ENCODE measurements at places on chromosomes 6 and 20.

DNA sequence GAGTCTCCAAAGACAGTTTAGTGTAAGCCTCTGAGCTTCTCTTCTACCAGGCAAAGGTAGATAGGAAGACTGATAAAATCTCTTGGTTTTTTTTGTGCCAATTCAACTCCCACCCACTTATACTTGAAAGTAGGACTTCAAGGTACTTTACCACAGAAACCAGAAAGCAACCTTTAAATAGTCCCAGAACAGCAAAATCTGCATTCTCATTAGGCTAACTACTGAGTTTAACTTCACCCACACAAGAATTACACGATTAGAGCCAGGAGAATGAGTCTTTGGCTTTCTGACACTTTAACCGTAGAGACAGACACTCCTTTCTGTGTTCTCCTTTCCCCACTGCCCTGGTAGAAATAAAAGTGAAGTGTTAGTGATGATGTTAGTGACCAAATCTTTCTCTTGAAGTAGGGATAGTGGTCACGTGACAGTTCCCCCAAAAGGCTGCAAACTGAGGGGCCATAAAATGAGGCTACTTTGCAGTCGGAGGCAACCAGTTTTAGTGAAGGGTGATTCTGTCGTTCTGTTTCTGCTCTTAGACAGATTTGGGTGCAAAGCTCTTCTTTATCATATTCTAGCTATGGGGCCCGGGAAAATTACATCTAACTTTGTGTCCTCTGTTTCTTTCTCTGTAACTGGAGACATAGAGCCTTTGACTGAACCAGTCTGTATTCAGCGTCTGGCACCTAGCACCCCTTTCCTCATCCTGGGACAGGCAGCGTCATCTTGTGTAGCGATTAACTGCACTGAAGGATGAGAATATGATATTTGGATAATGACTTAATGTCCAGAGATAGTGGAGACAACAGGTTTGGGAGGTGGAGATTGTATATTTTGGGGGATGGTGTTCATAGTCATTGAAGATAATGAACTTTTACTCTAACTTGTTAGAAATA, 206.4 kb upstream of the CITED2 start:
- no peak for DNase-seq

- no peak for DNase-seq
Measured at GRCh38 chr6:134938896-134939295, 11.0 kb downstream of the ALDH8A1 start.

DNA sequence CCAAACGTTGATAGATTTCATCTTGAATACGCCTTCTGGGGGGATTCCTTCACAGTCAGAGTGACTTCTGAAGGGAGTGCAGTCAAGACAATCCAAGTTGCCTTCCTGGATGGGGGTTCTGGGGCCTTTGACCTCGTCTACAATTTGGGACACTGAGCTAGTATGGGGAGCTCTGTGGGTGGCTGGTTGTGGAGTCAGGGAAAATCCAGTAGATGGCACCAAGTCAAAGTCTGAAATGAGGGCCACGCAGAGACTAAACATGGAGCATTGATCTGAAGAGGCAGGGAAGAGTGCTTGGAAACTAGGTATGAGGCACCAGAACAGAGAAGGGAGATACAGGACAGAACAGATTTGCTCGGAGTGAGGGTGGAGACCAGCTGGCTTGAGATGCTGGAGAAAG, 43.6 kb upstream of the CCN6 start:
- DNase-seq = no peak

DNA sequence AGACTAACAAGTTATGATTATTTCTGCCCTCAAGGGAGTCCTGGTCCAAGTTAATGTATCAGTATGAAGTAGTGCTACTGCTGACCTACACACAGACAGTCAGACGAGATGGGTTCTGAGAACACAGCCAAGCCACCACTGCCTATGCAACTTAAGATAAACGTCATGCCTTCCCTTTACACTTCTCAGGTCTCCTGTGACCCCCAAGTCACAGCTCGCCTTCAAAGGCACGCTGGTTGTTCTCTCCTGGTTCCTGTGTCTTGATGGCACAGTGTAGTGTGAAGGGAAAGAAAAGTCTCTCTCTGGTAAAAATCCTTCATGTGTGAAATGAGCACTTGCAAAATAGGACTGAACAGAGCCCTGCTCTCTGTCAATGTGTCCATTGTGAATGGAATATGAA, 377.8 kb downstream of the ADGRB3 start:
- no peak for DNase-seq

- no peak for DNase-seq
Measured at GRCh38 chr20:51058017-51058416, 35.1 kb upstream of the KCNG1 start.

GRCh38 chr20:8215361-8215781, 83.3 kb downstream of the PLCB1 start:
- no peak for DNase-seq

- DNase-seq = no peak
Measured at GRCh38 chr6:84062519-84063154, 29.1 kb downstream of the MRAP2 start.

DNA sequence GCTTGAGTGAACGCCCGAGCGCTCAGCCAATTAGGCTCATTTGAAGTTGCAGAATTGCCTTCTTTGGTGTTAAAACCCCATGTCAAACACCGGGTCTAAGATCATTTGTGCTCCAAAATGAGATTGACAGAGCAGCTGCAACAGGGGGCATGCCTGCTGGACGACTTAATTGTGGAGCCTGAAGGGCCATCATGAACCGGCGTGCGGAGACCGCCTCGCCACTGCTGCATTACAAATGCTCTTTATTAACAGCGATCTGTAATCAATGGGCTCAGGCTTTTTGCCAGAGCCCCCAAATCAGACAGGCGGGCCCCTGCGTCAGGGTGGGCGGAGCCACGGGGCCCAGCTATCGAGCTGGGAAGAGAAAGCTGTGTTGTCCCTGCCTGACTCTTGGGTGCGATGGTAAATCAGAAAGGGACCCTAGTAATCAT, 183.2 kb downstream of the SIM1 start:
- no peak for DNase-seq
